Stimulated activated CD4-positive, alpha-beta T cell treated with anti-CD3 and anti-CD28 coated beads, TNF-alpha, amount 100 ng/mL, for 4 hours (primary cell): ENCODE measurements at places on chromosomes 2 and 18.

GRCh38 chr2:6109831-6110230 is 417.6 kb downstream of the SOX11 start:
- DNase-seq, result no peak

- DNase-seq, result no peak
These were observed 88.0 kb downstream of the CDC42EP3 start for GRCh38 chr2:37583402-37583801.

DNA sequence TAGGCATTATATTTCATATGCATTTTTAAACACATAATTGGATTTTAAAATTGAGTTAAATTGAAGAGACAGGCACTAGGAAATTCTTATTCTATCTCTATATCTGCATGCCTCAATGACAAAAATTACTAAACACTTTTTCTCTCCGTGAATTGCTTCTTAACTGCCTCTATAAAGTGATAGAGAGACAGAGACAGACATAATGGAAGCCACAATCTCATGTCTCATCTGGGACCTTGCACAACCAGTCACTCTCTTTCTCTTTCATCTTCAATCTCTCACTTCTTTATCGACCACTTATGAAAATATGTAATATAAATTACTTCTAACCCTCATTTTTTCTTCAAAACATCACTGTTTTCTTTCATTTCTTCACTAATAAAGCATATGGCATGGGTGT is 238.9 kb upstream of the ZNF804A start:
- DNase-seq, result no peak

GRCh38 chr2:66521291-66521922 is 86.5 kb downstream of the MEIS1 start:
- DNase-seq, result no peak

DNA sequence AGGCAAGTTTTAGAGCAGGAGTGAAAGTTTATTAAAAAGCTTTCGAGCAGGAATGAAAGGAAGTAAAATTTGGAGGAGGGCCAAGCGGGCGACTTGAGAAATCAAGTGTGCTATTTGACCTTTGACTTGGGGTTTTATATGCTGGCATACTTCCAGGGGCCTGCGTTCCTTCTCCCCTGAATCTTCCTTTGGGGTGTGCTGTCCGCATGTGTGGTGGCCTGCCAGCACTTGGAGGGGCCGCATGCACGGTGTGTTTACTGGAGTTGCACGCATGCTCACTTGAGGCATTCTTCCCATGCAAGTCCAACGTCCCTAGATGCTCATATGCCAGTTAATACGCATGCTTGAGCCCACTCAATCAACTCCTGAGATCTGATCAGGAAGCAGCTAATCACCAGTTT is 78.3 kb upstream of the MAP4K4 start:
- DNase-seq, result no peak

GRCh38 chr2:172510548-172510947 is 45.3 kb upstream of the PDK1 start:
- no peak for DNase-seq

- DNase-seq, result no peak
These were observed 14.1 kb downstream of the SERPINB7 start for GRCh38 chr18:63789327-63789726.

GRCh38 chr2:182618672-182619079 is 97.4 kb upstream of the DNAJC10 start:
- no peak for DNase-seq

DNA sequence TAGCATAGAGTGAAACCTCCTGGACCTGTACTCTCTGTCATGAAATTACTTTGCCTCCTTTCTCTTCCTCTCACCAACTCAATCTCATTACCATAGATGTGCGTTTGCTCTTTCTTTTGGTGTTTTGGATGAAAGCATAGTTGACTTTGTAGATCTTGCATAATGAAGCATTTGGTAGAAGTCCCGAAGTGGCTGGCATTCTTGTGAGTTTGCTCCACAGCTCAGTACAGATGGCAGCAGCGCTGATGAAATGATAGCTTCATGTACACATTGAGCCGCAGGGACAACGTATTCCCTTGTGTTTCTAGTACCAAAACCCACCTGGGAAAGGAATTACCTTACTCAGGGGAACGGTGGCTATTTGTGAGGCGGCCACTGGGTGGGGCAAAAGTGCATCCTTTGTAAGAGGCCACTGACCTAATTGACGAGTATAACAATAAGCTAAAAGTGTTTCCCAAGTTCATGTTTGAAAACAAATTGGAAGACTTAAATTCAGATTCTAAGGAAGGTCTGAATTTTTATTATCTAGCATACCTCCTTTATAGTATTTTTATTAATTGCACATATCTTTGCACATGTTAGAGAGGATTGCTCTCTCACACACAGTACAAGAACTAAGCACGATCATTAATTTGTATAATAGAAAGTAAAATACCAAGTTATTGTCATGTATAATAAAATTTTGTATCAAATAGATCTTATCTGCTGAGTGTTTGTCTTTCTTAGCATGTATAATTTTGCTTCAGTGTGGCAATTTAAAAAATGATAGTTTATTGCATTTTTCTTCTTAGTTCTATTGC is 25.4 kb upstream of the CDH7 start:
- no peak for DNase-seq

DNA sequence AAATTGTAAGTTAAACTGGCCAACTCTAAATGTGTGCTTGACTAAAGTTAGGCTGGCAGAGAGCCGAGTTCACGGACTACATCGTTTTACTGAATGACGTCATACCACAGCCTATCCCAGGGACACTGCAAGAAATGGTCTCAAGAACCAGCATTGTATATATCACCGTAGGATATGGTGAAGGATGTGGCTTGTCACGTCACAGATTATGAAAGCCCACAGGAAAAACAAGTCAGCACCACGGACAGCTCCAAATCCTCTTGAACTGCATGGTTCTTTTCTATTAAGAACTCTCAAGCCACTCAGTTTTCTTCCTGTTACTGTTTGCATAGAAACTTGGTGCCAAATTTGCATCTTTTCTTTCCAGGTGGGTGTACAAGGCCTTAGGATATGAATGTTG is 85.1 kb upstream of the ACAA2 start:
- DNase-seq, result no peak

GRCh38 chr18:40565805-40566509 is 1389.1 kb upstream of the PIK3C3 start:
- DNase-seq, result no peak

DNA sequence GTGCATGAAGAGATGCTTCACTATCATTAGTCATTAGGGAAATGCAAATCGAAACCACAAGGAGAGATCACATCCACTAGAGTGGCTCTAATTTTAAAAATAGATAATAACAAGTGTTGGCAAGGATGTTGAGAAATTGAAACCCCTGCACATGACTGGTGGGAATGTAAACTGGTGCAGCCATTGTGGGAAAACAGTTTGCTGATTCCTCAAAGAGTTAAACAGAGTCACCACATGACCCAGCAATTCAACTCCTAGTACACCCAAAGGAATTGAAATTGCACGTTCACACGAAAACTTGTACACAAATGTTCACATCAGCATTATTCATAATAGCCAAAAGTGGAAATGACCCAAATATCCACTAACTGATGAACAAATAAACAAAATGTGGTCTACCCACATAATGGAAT is 179.5 kb downstream of the BCL2 start:
- no peak for DNase-seq

DNA sequence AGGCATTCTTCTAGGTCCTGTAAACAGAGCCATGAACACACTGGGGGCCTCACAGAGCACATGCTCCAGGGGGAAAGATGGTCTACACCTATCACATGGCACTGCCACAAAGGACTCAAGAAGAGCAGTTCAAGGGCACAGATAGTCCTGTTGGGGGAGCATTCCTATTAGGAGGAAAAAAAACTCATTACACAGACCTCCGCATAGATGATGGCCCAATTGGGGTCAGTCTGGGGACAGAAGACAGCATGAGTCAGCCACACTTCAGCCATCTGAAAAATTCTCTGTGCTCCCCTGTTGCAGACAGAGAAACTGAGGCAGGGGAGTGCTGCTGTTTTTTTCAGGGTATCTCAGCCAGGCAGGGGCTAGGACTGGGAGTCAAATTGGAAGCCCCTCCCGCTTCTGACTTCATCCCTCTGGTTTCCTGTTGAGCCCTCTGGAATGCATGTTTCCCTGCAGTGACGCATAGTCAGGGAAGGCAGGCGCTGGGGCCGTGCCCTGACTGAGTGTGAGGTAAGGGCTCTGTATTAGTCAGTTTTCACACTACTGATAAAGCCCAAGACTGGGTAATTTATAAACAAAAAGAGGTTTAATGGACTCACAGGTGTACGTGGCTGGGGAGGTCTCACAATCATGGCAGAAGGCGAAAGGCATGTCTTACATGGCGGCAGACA is 67.9 kb downstream of the RHOB start:
- no peak for DNase-seq
